ENCODE measurements at places on chromosomes 5 and 9.

- DNase-seq: no peak
These were observed 88.7 kb downstream of the RAPGEF1 start for GRCh38 chr9:131651160-131651559.

- no peak for DNase-seq
These were observed 188.8 kb downstream of the FBN2 start for GRCh38 chr5:128349044-128349858.

DNA sequence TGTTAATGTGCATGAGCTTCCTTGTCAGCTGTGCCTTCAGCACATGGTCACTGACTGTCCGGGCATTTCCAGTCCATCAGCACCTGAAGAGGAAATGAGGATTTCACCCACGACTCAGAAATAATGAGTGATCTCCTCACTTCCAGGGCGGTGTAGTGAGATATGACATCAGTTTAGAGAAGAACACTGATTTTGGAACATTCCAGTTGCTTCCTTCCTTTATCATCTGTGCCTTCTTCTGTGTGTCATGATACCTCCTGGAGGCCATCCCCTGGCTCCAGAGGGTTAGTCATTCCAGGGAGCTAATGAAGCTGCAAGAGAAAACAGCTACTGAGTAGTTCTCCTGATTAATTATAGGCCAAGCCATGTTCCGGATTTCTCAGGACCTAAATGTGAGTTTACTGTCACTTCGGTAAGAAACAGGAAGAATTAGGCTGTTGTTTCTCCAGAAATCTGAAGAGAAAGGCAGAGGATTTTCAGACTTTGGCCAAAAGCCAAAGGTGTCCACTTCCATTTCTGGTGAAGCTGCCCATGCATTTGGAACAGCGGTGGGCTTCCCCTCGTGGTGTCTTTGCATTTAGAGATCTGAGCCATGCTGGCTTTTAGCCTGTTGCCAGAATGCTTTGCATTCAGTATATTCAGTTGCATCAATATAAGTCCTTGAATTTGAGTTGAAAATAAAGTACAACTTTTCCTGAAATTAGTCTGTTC lies 161.3 kb upstream of the OTULINL start:
- no peak for DNase-seq

GRCh38 chr5:52987711-52988331 lies 1.3 kb upstream of the ITGA2 start:
- no peak for DNase-seq

DNA sequence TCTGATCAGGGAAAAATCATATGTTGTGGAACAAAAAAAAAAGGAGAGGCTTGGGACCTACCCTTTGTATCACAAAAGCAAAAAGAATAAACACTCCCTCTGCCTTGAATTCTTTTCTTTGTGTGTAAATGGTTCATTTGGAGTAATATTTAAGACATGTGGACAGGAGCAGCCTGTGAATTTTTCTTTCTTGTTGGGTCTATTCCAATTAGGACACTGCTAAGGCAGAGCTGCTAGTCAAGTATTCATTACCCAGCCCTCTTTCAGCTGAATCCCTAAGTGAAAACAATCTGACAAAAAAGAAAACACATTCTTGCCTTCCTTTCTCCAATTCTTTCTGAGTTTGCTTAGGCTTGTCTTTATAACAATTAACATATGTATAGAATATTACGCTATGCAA lies 330.0 kb downstream of the EBF1 start:
- DNase-seq: no peak

GRCh38 chr9:928363-929042 lies 48.0 kb upstream of the DMRT3 start:
- no peak for DNase-seq

- no peak for DNase-seq
These were observed 159.9 kb upstream of the FOXD4L5 start for GRCh38 chr9:65444943-65445342.

GRCh38 chr5:875931-876330 lies 16.7 kb downstream of the BRD9 start:
- DNase-seq: no peak

DNA sequence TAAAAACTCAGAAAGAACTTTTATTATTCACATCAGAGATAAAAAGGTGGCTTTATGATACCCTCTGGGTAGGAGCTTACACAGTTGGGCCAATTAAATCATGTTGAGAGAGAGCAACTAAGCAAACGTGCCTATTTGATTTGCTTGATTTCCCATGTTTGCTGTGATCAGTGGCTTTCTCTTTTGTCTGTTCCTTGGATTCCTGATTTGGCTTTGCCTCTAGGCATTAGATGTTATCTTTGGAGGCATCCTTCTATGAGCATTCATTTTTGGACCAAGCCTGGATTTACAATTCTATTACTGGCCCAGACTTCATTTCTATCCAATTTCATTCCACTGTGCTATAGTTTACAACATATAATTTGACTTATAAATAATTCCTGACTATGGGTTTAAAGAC lies 35.9 kb downstream of the VCAN start:
- DNase-seq: no peak

- no peak for DNase-seq
These were observed 15.3 kb upstream of the ANKRD33B start for GRCh38 chr5:10548418-10549122.

DNA sequence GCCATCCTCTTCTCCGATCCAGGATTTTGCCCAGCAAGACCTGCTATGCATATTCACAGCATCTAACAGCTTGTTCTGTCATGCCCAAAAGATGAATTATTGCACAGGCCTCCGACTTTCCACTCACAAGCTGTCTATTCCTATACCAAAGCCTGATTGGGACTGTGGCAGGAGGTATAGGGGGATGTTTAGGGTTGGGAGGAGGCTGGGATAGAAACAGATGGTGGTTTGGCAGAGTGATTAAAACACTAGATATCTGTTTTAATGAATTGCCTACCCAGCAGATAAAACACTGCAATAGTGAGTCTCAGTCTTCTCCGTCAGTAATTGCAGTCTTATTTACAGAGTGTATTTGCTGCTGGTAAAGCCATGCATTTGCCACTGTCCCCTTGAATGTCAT lies 215.3 kb downstream of the TLR4 start:
- no peak for DNase-seq

- no peak for DNase-seq
These were observed 184.0 kb upstream of the GDNF start for GRCh38 chr5:38023799-38024198.

DNA sequence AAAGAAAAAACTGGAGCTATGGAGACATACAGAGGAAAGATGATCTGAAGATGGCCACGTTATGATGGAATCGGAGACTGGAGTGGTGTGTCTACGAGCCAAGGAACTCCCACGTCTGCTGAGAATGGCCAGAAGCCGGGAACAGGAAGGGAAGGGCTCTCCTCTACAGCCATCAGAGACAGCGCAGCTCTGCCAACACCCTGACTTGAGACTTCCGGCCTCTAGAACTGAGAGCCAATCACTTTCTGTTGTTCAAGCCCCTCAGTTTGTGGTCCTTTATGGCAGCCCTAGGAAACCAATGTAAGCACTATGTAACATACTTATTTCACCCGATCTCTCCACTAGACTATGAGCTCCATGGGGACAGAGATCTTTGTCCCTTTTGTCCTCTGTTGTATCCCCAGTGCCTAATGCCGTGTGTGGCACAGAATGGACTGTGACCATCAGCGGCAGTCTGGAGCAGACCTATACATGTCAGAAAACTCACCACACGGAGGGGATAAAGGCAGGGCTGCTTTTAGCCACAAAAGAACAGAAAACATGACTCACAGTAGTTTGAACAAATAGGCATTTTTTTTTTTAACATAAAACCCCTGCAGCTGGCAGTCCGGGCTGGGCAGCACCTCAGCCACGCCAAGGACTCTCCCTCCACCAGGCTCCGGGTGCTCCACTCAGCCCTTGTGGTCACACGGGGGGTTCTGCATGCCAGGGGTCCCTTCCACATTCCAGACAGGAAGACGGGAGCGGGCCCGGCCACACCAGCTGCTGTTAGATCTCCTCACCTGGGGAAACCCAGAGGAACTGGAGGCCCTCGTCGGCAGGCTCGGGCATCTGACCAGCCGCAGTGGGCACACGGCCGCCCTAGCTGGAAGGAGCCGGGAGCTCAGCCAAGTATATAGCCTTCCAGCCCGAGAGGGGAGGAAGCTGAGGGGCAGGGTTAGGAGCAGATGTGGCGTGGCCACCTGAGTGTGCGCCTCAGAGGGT lies 16.1 kb upstream of the MXD3 start:
- peak; percentile 39 for DNase-seq

DNA sequence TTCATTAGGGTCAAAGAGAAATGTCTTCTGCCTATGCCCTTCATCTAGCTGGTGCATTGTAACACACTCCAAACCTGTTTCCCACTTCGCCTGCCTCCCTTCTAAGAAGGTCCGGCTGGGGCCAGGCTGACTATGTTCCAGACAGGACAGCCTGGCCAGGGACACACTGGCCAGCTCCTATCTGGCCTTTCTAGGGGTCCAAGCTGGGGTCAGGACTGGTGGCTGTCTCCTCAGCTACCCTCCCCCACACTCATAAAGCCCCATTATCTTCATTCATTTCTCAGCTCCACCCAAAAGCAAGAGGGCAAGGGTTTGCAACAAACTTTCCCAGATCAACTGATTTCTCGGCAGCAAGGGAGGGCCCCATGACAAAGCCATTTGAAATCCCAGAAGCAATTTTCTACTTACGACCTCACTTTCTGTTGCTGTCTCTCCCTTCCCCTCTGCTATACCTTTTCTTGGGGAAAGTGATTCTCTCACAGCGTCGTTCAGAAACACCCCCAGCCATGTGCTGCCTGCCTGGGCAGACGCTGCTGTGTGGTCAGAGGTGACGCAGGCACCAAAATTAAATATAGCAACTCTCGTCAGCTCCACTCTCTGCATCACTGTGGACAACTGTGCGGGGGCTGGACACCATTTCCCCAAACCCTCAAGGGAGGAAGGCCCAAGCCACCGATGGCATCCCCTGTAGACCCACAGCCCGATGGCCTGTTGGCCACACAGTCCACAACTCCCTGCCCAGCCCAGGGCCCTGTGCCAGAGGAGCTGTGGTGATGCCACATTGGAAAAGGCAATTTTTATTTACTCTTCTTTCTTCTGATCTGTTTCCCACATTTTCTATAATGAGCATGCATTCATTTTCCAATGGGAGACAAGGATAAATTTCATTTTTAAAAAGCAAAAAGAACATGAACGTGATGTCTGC lies 6.1 kb downstream of the IL13 start:
- peak; percentile 54 for DNase-seq

DNA sequence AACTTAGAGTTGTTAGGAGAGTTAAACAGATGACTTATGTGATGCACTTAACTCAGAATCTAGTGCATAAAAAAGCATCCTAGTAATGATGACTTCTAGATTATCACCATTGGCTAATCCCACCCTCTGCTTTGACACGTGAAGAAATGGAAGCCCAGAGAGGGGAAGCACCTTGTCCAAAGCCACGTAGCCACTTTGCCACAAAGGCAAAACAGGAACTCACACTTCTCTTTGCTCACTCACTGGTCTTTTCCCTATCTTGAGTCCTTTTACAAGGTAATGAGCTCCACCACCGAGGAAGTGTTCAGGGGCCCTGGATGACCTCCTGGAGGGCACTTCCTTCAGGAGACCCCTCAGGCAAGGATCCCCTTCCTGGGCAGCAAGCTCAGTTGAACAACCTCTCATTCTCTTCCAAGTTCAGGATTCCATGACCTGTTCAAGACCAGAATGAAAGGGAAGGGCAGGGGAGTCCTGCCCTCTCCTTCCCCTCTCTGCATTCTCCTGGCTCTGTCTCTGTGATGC lies 89.7 kb downstream of the HRH2 start:
- no peak for DNase-seq

- no peak for DNase-seq
These were observed 366.6 kb upstream of the RPS23 start for GRCh38 chr5:82644766-82645165.

DNA sequence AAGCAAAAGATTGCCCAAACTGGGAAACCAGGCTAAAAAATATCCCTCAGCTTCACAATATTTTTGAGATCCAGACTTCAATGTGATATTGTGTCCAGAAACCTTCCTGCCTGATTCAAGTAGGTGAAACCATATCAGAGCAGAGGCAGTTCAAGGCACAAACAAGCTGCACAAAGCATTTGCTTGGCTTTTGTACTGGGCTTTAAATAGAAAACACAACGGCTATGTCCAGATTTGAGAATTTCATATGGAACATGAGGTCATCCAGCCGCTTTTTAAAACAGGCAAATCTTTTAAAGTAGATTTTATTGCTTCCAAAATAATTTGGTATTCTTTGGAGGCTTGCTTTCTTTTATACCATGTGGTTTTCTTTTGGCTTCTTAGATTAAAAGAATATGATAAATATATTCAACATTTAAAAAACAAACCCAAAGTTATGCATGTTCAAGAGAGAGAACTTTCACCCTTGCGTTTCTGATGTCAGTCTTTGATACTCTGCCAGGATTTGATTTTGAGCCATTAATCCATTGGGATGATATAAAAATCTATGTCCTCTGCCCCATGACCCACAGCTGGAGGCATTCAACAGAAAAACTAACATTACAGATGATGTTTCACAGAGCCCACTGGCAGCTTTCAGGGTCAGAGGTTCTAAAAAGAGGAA lies 29.0 kb upstream of the CCDC112 start:
- DNase-seq: no peak

- DNase-seq: no peak
These were observed 216.1 kb downstream of the CFAP90 start for GRCh38 chr5:7634837-7635236.

GRCh38 chr5:162190-162564 lies 29.1 kb upstream of the LRRC14B start:
- DNase-seq: no peak

GRCh38 chr5:85921590-85921989 lies 696.2 kb upstream of the COX7C start:
- DNase-seq: no peak

GRCh38 chr5:6746244-6746643 lies 33.0 kb downstream of the TENT4A start:
- no peak for DNase-seq

DNA sequence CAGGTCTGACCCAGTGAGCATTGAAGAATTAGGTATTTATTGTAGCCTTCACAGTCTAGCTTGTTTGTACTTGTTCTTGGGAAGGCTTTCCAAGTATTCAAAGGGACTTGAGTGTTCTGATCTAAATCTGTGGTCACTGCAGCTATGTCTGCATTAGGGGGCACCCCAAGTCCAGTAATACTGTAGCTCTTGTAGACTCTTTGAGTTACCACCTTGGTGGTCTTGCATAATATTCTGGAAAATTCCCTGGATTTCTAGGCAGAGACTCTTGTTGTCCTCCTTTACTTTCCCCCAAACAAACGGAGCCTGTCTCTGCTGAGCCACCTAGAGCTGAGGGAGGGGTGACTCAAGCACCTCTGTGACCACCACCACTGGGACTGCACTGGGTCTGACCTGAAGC lies 149.5 kb upstream of the DHFR start:
- DNase-seq: no peak

DNA sequence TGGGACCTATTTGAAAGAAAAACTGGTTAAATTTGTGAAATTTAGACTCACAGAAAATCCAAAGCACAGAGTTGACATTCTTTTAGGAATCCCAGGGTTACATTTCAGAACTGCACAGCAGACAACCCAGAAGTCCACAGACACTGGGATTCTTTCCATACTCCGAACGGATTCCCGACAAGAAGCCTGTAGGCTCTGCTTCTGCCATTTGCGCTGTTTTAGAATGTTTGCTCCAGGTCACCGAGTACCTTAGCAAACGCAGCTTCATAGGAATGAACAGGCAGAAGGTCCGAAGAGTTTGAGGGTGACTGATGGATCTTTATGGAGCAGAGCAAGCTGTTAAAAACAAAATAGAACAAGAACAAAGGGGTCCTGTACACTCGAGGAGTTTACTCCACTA lies 84.5 kb upstream of the NFIB start:
- DNase-seq: no peak
